Stimulated activated CD4-positive, alpha-beta T cell treated with anti-CD3 and anti-CD28 coated beads, TNF-alpha, amount 100 ng/mL, for 48 hours (primary cell): ENCODE measurements at places on chromosomes 1 and 21.

- no peak for DNase-seq
Measured at GRCh38 chr1:38178216-38178615, 131.6 kb upstream of the POU3F1 start.

DNA sequence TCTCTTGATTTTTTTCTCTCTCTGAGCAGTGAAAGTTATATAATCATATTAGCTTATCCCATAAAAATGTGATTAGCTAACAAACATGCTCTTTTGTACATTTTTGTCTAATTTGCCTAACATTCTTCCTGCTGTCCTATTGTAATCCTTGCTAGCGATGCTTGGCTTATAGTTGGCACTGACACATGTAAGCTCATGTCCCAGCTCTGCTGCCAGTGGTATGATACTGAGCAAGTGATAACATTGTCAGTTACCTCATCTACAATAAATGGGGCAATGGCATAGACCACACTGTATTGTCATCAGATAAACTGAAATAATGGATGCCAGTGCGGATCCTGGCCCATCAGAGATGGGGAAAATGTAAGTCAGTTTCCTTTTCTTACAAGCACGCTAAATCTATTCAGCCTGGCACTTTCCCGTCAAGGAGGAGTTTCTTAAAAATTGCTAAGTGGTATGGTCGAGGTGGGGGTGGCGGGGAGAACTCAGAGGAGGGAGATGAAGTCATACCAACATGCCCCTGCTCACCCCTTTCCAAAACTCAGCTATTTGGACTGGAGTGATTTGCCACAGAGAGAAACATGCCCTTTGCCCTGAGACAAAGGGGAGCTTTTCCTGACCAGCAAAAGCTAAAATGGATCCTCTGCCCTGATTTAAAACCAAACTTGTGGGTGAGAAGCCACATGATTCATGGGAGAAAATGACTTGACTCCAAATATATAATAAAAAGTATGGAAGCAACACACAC is 1.3 kb downstream of the FYB2 start:
- DNase-seq: no peak

DNA sequence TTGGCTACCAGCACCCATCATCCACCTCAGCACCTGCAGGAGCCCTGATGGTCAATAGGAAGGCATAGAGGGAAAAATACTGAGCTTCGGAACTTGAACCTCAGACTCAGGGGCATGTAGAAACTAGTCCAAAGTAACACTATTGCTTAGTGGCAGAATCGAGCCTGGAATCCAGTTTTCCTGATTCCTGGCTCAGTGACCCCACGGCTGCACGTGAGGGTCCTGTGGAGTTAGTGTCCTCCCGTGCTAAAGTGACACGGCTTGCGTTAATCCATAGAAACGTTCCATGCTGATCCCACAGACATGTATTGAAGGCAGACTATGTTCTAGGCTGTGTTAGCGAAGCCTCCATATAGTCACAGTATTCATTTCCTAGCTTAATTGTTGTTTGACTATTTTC is 747.0 kb upstream of the TPTE start:
- no peak for DNase-seq

DNA sequence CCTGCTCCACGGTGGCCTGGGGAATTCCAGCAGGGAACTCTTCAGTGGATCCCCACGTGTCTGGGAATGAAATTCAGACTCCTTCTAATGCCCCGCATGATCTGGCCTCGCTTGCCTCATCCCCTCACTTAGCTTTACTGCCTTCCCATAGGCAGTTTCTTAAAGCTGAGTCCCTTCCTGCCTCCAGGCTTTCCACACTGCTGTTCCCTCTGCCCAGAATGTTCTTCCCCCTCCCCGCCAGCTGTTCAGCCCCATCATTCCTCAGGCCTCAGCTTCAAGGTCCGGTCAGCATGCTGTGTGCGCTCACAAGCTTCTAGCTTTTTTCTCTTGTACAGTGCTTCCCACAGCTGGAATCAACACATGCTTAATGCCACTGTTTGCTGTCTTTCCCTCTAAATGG is 54.9 kb upstream of the WASF2 start:
- DNase-seq: no peak

DNA sequence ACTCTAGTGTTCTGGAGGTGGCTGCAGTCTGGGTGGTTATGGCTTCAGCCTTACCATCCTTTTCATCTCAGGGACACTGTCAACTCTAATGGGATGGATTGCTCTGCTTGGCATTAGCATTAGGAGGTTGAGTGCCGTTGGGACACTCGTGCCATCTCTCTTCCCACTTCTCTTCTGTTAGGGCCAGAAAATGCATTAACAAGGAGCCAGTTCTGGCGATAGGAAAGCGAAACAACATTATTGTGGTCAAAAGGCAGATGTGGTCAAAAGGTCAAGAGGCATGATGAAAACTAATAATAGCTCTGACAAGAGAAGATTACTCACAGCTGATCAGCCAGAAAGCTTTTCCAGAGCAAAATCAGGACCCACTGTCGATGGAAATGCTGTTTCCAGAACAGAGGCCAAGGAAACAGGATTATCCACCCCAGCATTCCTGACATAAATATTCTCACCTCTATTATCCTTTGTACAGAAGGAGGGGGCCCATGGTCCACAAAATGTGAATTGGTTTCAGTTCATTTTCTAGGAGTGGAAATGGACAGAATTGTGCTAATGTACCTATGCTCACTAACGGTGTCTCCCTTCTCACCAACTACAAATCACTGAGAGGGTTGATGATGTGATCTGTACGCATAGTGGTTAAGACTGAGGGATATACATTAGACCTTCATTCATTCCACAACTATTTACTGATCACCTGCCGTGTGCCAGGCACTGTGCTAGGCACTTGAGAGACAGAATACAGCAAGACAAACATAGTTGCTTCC is 72.0 kb downstream of the ST6GALNAC5 start:
- DNase-seq: no peak
